Hepatocyte (in vitro differentiated cells): ENCODE measurements at places on chromosomes 5 and 9. TPM values are rescaled to one million over a fixed set of nuclear protein-coding genes. Genes with fewer than 3 reads are reported as not detected.

GRCh38 chr9:114504341-114505186, 709 bp downstream of the WHRN start:
- H3K27me3 ChIP-seq, result peaks cover 15% of the 10 kb centered on the region
- peaks cover 20% of the 10 kb centered on the region for H3K4me1 ChIP-seq
- H3K4me3 ChIP-seq, result peak overlapping the region; percentile 53
- peak overlapping the region; percentile 55 for H3K27ac ChIP-seq
- DNase-seq, result peak; percentile 72

DNA sequence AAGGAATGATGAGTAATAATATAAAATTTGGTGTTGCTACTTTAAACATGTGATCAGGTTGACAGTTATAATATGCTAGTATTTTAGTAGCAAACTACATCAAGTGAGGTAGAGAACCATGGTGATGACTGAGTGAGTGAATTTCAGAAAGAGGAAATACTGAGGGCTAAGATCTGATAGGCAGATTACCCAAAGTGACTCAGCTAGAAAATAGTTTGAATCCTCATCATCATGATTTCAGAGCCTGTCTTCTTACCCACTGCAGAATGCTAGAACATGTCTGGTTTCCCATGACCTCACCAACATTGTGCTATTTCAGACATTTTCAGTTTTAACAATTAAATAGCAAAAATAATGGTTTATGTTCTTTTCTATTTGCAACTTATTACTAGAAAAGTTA, 602.1 kb downstream of the TAF11L14 start:
- H3K27me3 ChIP-seq, result no peaks in the 10 kb centered on the region
- H3K4me3 ChIP-seq, result no peak overlapping the region
- H3K27ac ChIP-seq, result no peak overlapping the region
- H3K4me1 ChIP-seq, result no peaks in the 10 kb centered on the region

GRCh38 chr5:160269017-160269416, 39.7 kb downstream of the FABP6 start:
- H3K36me3 ChIP-seq, result no peaks in the 10 kb centered on the region
- H3K27me3 ChIP-seq, result no peaks in the 10 kb centered on the region
- no peak overlapping the region for H3K4me3 ChIP-seq
- H3K27ac ChIP-seq, result no peak overlapping the region

DNA sequence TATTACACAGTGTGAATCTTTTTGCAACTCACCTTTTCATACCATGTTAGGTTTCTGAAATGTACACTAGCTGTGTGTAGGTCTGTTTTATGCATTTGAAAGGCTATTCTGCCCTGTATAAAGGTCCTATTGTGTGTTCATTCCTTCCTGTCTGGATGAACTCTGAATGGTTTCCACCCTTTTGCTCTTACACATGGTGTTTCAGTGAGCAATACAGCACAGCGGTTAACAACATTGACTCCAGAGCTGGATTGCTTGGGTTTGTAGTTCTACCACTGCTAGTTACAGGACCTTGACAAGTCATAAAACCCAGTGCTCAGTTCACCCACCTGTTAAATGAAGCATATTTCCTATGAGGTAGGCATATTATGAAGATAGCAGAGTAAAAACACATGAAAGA, 331.6 kb downstream of the ADGRV1 start:
- DNase-seq, result no peak
- no peaks in the 10 kb centered on the region for H3K4me1 ChIP-seq
- H3K36me3 ChIP-seq, result no peaks in the 10 kb centered on the region
- H3K4me3 ChIP-seq, result no peak overlapping the region
- H3K27ac ChIP-seq, result no peak overlapping the region

- no peaks in the 10 kb centered on the region for H3K27me3 ChIP-seq
- H3K27ac ChIP-seq, result peak overlapping the region; percentile 59
- no peak for DNase-seq
- H3K4me3 ChIP-seq, result no peak overlapping the region
- peaks cover 23% of the 10 kb centered on the region for H3K4me1 ChIP-seq
- H3K36me3 ChIP-seq, result no peaks in the 10 kb centered on the region
Measured at GRCh38 chr9:99051406-99051805, 53.5 kb upstream of the TGFBR1 start.

BHMT gene
- total RNA-seq, result 14.1 and 22.1 TPM in 2 replicates

RASGEF1C gene
- not detected in 2 replicates for total RNA-seq

ABO gene
- total RNA-seq, result 3.4 and 4.8 TPM in 2 replicates
